CD14-positive monocyte (primary cell): ENCODE measurements at places on chromosomes 7 and 10.

GRCh38 chr7:33901847-33902246 lies 3.5 kb upstream of the BMPER start:
- no peak for DNase-seq

DNA sequence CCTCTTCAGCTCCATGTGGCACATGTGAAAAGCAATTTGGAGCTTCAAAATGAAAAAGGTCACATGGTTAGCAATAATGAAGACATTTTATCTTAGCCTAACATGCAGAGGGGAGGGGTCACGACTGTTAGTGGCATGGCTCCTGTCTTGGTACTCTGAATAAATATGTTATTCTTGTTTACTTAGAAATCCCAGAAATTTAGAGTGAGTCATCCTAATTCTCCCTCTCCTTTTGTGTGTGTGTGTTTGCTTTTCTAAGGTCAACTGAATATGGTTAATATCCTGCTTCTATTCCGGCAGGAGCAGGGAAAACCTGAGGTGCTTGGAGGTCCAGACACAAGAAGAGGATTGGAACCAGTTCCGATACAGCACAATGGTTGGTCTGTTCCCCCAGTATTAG lies 17.6 kb downstream of the BCCIP start:
- DNase-seq: no peak

GRCh38 chr7:101868191-101868950 lies 50.9 kb downstream of the CUX1 start:
- DNase-seq: no peak

DNA sequence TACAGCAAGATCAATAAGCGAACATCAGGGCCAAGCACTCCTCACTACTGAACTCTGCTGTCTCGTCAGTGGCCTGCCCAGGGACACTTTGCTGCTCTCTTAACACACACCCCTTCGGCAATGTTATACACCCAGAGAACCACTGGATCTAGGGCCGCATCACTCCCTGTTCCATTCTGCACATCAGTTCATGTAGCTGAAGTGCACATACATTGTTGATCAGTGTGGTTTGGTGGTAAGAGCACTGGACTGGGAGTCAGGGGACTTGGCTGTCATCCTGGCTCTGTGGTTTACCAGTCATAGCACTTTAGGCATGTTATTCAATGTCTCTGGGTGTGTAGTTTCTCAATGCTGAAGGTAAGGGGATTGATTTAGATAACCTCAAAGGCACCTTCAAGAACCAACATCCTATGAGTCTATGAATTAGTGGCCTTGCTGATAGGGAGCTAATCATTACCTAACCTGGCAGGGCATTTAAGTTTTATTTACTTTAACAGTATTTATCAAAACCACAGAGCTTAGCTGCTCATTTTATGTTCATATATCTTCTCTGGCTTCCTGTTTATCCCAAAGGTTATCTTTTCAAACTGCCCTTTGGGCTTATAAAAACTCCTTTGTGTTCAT lies 24.8 kb downstream of the DUSP5 start:
- DNase-seq: no peak

GRCh38 chr10:22022257-22023032 lies 18.9 kb upstream of the DNAJC1 start:
- peak; percentile 37 for DNase-seq

- DNase-seq: no peak
Observed at GRCh38 chr7:137771273-137771672, 75.5 kb downstream of the DGKI start.

GRCh38 chr7:136039577-136040345 lies 62.6 kb upstream of the MTPN start:
- no peak for DNase-seq

- no peak for DNase-seq
Observed at GRCh38 chr10:115956225-115957011, 316.6 kb downstream of the GFRA1 start.
